Forelimb muscle (tissue), 1 donor: ENCODE measurements at places on chromosomes 1 and 21.

DNA sequence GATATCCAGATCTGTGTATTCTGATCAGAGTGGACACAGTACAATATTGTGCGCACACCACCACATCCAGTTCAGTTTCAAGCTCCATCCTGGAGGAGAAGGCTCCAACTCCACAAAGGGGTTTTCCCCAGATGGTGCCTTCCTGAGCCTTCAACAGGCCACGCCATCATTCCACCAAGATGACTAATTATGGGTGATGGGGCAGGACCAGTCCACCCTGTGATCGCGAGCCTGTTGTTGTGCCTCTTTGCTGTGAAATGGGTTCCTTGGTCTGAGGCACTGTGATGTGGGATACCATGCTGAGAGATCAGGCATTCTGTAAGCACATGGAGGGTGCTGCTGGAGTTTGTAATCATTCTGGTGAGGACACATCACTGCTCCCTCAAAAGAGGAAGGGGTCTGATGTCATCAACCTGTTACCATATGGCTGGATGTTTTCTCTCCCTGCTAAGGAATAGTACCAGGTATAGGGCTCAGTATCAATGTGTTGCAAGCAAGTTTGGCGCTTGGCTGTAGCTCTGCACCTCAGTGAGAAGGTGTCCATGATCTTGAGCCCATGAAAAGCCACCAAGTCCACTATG is 6.7 kb upstream of the SH2D2A start:
- no peak for DNase-seq

DNA sequence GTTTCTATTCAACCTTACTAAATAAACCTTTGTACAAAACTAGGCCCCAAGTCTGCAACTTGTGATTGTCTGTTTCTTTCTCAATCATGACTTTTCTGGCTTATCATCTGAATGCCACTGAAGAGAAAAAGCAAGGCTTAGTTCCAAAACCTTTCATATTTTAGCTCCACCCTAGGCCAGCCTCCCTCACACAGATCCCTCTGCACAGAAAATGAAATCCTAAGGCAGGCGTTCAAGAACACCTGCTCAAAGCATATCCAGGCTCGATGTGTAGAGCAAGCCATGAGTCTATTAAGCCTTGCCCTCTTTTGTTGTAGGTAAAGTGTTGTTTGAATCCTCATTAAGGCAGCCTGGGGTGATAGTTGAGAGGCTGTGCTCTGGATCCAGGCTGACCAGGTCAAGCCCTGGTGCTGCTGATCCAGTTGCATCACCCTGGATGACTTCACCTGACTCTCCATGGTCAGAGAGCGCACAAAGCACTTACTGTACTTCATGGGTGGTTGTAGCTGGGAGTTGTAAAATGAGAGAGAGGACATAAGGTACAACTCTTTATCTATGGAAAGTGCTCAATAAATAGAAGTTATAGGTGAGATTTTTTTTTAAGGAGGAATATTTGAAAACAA is 39.0 kb downstream of the FYB2 start:
- DNase-seq, result no peak

DNA sequence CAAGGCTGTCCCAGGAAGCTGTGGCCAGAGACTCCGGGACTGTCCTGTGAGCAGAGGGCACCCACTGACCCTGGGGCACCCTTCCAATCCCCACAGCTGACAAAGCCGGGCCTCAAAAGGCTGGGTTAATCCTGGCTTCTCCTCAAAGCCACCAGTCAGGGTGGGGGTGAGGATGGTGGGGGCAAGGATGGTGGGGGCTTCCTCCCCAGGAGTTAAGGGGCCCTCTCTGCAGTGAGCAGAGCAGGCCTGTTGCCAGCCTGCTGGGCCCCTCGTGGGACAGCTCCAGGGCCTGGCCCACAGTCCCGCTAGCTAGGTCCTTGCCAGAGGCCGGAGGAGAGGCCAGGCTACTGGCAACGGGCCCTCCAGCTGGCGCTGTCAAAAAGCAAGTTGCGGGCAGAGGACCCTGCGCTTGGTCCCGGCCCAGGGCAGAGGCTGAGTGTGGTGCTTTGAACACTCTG is 37.9 kb upstream of the CCDC27 start:
- DNase-seq, result no peak

DNA sequence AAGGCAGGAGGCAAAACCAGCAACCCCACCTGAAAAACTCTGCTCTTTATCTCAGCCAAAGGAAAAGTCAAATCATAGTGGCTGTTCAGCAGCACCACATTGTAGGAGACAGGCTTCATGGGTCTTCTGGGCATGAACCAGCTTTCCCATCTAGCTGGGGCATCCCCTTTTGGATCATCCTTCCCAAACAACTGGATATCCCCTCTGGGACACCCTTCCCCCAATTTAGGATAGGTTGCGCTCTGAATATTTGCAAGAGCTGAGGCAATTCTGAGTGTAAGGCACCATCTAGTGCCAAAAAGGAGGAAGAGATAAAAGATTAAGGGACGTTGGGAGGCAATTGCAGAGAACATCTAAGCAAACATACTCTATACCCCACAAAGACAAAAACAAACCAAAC is 295.8 kb downstream of the MATN1 start:
- DNase-seq, result no peak

DNA sequence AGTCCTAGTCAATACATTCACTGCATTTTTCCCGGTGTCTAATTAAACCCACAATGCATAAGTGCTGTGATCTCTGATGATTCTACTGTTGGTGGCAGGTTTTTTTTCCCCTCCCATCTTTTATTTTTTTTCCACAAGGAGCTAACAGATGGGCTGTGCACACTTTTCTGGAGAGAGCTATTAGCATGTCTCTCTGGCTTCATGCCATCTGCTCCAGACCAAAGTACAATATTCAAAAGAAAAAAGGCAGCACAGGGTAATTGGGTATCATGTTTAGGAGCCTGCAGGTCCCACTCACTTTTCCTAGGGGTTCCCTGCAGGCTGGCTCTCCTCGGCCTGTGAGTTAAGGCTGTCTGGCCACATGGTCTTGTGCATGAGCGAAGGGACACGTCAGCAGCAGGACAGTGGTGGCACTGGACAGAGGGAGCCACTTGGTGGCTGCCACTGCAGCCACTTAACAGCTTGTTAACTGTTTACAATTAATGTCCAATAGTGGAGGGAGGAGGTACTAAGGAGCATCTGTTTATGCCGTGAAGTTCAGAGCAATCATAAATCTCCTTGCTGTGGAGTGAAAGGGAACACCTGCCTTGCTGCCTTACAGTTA is 53.5 kb upstream of the C8B start:
- no peak for DNase-seq

DNA sequence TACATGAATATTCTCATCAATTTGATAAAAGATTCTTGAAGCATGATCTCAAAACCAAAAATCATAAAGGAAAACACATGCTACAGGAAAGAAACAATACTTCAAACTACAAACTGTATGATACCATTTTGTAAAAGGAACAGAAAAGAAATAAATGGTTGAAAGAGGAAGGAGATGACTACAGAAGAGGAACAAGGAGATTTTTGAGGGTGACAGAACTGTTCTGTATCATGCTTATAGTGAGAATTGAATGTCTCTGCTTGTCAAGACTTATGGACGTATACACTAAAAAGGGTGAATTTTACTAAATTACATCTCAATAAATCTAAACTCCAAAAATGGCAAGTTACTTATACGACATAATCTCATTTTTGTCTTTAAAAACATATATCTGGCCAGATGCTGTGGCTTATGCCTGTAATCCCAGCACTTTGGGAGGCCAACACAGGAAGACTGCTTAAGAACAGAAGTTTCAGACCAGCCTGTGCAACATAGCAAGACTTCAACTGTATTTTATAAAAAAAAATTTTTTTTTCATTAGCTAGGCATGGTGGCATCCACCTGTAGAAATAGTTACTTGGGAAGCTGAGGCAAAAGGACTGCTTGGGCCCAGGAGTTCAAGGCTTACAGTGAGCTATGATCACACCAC is 125.4 kb downstream of the EIF4G3 start:
- DNase-seq, result no peak

DNA sequence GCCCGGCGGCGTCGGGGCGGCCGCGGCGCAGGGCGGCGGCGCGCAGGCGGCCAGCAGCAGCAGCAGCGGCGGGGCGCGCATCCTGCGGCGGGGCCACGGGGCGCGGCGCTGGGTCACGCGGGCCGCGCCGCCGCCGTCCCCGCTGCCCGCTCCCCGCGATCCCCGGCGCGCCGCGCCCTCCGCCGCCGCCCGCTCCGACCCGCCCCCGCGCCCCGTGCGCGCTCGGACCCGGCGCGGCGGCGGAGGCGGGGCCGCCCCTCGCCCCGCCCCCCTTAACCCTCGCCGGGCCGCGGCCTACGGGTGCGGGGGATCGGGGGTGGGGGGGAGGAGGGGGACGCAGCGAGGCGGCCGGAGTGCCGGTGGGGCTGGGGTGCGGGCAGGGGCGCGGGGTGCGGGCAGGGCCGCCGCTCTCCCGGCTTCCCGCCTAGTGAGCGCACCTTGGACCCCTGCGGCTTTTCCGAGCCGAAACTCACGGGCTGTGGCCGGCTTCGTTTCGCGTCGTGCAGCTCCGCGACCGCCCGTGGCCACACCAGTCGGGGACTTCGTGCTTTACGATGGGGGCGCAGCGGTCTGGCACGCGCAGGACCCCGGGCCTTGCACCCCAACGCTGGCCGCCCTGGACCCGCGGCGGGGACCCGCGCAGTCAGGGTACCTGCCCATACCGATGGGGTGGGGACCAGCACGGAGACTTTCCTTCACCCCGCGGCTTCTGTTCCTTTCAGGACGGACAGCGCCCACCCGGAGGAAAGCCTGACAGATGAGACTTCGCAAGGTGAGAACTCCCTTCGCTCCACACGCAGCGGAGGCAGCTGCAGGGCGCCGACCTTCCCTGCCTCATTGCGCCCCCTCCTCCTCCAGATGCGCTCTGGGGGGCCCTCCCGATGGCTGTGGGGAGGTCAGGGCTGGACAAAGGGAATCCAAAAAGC is at the start of gene FNDC10:
FNDC10 (minus strand) TSS at position 201 of the 926 bp plus-strand sequence; CDS start at position 81, 120 bp downstream.
- no peak for DNase-seq

GRCh38 chr1:213066363-213066762 is 15.3 kb downstream of the RPS6KC1 start:
- no peak for DNase-seq

DNA sequence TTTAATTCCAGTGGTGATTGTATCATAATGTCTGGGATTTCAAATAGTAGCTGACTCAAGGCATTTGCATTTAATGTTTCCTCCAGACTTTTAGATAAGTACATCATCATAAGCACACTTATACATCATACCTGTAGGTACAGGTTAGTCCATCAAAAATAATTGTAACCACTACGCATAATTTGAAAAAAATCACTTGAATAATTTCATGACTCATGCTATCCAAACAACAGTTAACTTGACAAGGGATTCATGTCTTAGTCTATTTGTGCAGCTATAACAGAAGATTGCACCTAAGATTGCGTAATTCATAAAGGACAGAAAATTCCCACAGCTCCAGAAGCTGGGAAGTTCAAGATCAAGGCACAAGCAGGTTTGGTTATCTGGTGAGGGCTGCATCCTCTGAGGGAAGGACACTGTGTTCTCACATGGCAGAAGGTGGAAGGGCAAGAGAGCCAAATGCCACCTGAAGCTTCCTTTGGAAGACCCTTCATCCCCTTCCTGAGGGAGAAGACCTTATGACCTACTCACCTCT is 801.7 kb upstream of the BRINP3 start:
- DNase-seq, result no peak

- no peak for DNase-seq
Observed at GRCh38 chr1:114729782-114730181, 13.2 kb upstream of the NRAS start.

DNA sequence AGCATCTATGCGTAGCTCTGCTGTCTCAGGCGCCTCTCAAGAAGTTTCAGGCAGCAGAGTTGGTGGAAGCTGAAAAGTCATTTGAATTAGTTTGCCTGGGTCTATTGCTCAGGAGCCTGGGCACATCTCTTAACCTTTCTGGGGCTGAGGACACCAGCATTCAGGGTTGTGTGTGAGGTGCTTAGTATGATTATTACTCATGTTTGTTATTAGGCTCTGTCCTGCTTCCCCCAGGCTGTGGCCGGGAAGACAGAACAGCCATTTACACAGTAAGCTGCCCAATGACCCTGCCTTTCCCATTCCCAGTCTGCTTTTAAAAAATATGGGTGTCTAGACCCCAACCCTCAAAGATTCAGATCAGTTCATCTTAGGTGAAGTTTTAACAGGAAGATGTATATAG is 53.9 kb upstream of the CACNA1E start:
- DNase-seq, result no peak

GRCh38 chr1:231896806-231897205 is 270.2 kb downstream of the DISC1 start:
- DNase-seq, result no peak

DNA sequence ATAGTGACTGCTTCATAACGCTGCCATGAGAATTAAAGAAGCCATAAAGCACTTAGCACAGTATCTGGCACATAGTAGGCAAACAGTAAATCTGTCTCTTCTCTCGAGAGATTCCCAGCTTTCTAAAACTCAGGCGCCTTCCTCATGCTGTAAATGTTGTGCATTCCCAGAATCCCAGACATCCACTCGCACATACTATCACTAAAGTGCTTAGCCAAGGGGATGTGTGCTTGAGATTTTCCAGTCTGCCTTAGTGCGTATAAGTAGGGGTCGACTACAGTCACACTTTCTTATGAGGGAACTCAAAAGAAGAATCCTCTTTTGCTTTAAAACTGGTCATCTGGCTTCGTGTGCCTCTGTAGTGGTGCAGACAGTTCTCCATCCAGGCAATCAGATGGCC is 98.6 kb upstream of the SPATA6 start:
- DNase-seq, result no peak

- DNase-seq, result no peak
Observed at GRCh38 chr1:159077120-159077961, 775 bp upstream of the AIM2 start.

DNA sequence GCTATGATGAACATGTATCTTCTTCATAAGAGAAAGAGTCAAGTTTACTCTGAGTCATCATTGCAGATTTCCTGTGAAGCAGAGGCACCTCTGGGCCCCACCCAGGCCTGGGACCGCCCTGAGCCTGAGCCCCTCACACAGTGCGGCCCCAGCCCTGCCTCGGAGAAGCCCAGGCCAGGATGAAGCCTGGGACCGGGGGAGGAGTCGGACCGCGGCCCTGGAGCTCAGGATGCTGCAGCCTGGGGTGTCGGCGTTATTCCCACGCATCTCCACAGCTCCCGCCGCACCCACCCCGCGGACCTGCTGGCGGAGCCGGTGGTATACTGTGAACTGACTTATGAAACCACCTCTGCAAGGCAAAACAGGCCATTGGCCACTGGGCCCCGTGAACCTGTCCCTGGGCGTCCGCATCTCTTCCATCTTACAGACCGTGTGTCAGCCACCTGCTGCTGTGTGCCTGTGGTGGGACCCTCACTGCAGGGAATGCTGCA is 2.4 kb upstream of the COL6A1 start:
- no peak for DNase-seq

DNA sequence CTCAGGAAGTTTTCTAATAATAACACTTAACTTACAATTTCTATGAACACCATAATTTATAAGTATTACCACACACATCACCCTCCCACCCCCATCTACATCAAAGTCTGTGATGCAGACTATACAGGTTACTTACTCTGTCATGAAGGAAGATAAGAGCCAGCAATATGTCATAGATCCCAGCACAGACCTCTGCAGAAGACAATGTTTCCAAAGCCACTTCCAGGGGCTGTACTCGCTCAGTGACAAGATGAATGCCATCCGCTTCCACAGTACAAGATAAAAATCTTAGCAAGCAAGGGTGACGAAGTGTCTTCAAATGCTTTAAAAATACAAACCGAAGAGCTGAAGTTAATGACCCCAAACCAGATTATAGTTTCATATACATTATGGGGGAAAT is 15.2 kb downstream of the SCYL3 start:
- no peak for DNase-seq

- DNase-seq, result no peak
Observed at GRCh38 chr1:91325456-91325855, 79.2 kb downstream of the HFM1 start.

- no peak for DNase-seq
Observed at GRCh38 chr21:45309069-45309986, 21.6 kb upstream of the POFUT2 start.

- DNase-seq, result no peak
Observed at GRCh38 chr1:74481607-74482006, 30.8 kb downstream of the LRRC53 start.
